ENCODE measurements at places on chromosomes 1 and 21.

GRCh38 chr21:33425825-33426224, 22.6 kb downstream of the IFNGR2 start:
- DNase-seq: no peak

GRCh38 chr1:19209439-19209989, 552 bp downstream of the UBR4 start:
- peak; percentile 51 for DNase-seq

DNA sequence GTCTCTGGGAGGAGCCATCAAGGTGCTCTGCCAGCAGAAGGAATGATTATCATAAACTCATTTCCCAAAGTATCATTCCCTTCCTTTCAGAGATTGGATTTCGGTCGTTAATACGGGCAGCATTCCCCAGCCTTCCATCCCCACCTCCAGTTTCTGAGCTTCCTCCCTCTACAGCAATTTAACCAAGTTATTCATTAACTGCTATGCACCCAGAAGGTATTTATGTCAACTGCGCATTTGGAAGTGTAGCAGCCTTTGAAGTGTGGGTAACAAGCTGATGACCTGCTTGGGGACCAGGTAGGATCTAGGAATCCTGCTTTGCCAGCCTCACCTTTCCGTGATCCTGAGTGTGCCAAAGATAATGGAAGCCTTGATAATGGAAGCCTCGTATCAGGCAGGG, 172.4 kb upstream of the IGSF21 start:
- no peak for DNase-seq

- DNase-seq: no peak
These were observed 316.2 kb upstream of the C1orf174 start for GRCh38 chr1:4216231-4216630.

- no peak for DNase-seq
These were observed 39.4 kb upstream of the GADD45A start for GRCh38 chr1:67645495-67646144.

GRCh38 chr1:181113059-181113641, 24.6 kb downstream of the IER5 start:
- no peak for DNase-seq

- no peak for DNase-seq
These were observed 336.4 kb downstream of the NTNG1 start for GRCh38 chr1:107477233-107477632.

DNA sequence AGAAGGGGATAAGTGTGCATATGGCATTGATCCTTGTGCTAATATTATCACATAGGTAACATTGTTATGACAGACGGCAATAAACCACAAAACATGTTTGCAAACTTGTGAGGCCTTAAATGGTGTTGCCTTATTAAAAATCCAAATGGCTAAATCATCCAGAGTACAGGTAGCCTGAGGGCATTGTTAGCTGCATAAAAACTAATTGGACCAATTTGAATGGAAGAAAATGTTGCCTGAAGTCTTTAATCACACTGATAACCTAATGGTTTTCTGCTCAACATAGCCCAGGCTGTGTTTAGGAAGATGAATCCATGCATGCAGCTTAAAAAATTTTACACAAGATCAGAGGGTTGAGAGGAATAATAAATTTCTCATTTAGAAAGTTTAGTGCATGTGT, 19.4 kb upstream of the LRRC53 start:
- DNase-seq: no peak

- DNase-seq: no peak
These were observed 195.2 kb downstream of the PBX1 start for GRCh38 chr1:164754088-164754600.

GRCh38 chr1:15245593-15246360, 1.2 kb upstream of the FHAD1 start:
- DNase-seq: no peak

DNA sequence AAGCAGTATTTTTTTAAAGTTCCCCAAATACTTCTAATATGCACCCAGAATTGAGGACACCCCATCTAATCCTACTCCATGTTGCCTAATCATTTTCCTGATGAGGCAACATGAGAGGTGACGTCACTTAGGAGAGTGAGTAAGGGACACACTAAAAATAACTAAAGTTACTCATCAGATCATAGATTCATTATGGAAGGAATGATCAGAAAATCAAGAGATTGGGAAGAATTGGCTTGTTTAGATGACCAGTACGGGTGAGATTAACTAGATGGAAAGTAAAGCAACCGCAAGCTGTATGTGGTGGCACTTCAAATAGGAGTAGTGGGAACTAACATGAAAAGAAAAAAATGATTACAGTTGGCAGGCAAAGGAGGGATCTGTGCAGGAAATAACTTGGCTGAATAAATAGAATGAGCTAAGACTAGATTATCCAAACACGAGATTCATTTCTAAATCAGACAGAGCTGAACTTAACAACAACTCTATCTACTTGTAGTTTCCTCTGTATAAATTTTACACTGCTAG, 61.4 kb upstream of the CXADR start:
- no peak for DNase-seq

GRCh38 chr1:181033128-181033798, 520 bp upstream of the MR1 start:
- DNase-seq: no peak

- no peak for DNase-seq
These were observed 115.4 kb downstream of the SMYD2 start for GRCh38 chr1:214396330-214396729.

DNA sequence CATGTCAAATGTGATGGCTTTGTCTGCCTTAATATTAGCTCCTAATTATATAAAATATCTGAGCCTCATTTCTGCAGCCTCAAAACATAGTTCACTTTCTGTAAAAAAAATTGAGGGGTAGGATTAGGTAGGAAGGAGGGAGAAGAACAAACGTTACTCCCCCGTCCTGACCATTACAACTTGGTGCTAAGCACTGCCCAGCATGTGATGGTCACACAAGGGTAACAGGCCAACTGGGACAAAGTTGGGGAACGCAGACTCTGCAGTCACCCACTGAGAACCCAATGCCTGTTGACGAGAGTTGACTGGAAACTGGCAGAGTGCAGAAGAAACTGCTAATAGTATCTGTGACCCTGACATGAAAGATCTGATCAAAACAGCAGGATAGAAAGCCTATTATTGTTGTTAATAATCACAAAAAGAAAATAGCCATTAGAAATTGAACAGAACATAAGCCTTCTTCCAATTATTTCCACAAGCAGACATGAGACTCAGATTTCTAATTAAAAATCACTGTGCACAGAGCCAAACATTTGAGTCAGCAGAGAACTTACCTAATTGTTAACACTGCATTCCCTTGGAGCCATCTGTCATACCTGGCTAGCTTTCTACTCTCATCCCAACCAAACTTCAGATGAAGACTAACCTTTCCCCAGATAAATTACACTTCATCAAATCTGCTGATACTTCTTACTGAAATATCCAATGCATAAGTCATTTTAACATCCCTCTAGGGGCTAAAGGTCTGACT, 5.5 kb downstream of the SORT1 start:
- DNase-seq: no peak

- DNase-seq: no peak
These were observed 36.4 kb upstream of the ETS2 start for GRCh38 chr21:38769191-38769780.

DNA sequence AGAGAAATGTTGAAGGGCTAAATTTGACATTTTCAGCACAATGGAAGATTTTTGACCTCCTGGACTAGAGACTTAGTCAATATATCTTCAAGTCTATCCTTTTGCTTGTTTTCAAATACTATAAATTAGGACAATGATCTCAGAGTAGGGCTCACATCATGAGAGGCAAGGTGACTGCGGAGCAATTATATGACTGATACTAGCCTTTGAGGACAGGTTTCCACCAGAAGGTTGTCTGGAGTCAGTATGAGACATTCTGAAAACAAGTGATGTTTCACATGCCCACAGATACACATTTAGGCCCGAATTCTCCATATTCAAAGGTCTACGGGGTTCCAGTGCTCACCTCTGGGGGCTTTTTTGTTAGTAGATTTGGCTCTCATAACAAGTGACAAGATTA, 142.3 kb upstream of the SAMSN1 start:
- DNase-seq: no peak

GRCh38 chr1:17572264-17572985, 32.9 kb downstream of the ARHGEF10L start:
- DNase-seq: no peak

- no peak for DNase-seq
These were observed 105.6 kb upstream of the GCLM start for GRCh38 chr1:94014635-94015488.

GRCh38 chr21:17435565-17436543, 77.0 kb upstream of the CXADR start:
- DNase-seq: no peak

GRCh38 chr1:3365523-3366125, 88.8 kb upstream of the ARHGEF16 start:
- DNase-seq: no peak

GRCh38 chr1:160607672-160608032, 28.4 kb upstream of the CD84 start:
- no peak for DNase-seq

DNA sequence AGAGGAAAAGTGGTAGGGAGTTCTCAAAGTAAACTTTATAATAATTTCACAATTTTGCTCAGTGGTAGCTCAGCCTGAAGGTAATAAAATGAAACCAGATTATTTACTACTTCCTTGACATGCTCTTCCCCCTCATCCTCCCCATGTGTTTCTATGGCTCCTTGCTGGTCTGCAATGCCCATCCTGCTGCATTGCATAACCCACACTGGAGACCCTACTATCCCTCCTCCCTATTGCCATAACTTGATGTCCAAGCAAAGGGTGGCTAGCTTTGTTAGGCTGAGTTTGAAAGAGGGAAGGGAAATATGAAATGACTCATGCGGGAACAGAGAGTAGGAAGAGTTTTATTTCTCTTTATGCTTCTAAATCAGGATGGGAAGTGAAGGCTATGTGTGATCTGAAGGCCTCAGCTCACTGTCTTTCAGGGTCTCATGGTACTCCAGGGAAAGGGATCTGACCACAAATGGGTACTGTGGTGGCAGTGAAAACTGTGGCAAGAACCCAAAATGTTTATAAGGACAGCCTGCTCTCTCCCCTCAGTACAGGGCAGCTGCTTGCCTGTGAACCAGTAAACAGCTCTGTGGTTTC, 36.4 kb upstream of the HSD17B7 start:
- no peak for DNase-seq

DNA sequence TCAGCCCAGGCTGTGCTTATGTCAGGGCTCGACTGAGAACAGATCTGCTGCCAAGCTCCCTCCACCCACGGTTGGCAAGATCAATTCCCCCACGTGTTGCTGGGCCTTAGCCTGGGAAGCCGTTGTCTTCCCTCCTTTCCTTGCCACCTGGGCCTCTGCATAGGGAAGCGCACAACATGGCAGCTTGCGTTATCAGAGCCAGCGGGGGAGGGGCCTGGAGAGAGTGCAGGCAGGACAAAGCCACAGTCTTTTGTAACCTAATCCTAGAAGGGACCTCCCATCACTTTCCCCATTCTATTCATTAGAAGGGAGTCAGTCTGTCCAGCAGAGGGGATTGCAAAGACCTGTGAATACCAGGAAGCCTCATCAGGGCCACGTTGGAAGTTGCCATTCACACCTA, 17.0 kb upstream of the IGSF21 start:
- no peak for DNase-seq

GRCh38 chr1:246787781-246788513, 63.7 kb downstream of the SCCPDH start:
- DNase-seq: no peak

- no peak for DNase-seq
These were observed 60.4 kb downstream of the SEC16B start for GRCh38 chr1:177909416-177909815.

GRCh38 chr1:177505905-177506590, 335.3 kb downstream of the BRINP2 start:
- no peak for DNase-seq

GRCh38 chr1:172795741-172796140, 136.8 kb downstream of the FASLG start:
- DNase-seq: no peak

DNA sequence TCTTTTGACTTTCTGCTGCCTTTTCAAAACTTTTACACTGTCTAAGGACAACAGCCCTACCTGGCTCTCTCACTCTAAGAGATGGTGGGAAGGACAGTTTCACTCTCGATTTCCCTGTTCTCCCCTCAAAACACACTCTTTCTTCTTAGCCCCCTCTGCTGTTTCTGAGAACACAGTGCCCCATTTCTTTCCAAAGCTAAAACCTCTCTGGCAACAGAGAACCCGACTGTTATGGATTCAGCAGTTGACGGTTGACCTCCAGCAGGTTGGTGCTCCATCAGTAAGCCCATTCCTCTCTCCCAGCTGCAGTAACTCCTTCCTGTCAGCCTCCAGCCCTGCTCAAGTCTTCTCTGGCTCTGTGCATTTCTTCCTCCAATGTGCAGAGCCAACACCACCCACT, 88.2 kb upstream of the ABCD3 start:
- no peak for DNase-seq

DNA sequence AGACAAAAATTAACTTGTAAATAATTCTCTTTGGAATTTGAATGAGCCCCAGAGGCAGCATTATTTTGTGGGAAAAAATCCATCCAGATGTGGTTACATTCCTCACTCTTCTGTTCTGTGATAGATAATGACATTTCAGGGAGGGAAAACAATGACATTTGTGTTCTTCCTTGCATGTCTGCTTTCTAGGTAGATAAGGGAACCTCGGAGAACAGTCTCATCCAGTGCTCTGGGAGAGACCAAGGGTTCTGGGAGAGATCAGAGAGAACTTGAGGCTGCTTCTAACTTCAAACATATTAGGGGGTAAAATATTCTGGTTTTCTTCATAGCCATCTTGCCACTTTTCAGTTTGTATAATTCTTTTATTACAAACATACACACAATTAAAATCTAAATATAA, 269.2 kb downstream of the NEGR1 start:
- DNase-seq: no peak

DNA sequence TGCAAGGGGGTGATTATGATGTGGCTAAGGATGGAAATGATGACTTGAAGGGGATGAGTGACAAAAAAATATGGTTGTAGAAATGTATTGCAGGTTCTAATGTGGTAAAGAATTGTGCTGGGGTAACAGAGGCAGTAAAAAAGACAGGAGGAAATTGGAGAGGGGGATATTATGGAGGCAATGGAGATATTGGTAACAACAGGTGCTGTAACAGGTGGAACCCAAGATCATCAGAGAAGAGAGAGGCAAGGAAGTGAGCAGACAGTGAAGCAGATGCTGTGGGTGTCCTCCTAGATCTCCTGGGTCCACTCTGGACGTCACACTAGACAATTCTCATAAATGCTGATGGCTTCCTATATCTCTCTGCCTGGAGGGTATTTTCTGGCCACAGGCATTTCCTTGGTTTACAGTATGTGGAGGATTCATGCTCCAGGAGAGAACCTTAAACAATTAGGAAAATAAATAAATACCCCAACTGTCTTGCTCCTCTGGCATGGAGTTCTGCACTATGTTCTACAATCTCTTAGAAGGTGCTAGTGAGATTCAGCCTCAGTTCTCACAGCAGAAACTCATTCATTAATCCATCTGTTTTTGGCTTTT, 620.3 kb upstream of the PLXNA2 start:
- DNase-seq: no peak

Measured in stimulated activated CD4-positive, alpha-beta T cell treated with anti-CD3 and anti-CD28 coated beads, Interleukin-1b, Interleukin-23, amount 100 ng/mL, for 24 hours (primary cell).